Cardiac fibroblast (primary cell): ENCODE measurements at places on chromosomes 3 and 15.
A peak's percentile ranks its signal among the peaks of the same experiment; 100 is the strongest.

GRCh38 chr3:10763817-10764258 is 52.2 kb upstream of the SLC6A11 start:
- no peak for DNase-seq

DNA sequence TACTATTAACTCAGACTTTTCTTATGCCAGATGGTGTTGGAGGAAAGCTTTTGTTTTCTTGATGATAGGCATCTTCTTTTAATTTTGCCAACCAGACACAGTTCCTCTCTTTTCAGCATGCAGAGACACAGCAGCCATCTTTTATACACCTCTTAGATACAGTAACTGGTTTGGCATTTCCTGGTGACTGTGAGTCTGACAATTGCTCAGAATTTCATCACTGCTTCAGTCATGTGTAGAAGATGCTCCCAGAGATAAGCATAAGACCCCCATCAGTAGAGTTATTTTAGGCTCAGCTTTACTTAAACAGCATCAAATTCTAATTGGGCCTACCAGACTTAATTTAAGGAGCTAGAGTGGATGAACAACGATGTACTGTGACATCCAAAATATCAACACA is 779.0 kb downstream of the SQOR start:
- no peak for DNase-seq

DNA sequence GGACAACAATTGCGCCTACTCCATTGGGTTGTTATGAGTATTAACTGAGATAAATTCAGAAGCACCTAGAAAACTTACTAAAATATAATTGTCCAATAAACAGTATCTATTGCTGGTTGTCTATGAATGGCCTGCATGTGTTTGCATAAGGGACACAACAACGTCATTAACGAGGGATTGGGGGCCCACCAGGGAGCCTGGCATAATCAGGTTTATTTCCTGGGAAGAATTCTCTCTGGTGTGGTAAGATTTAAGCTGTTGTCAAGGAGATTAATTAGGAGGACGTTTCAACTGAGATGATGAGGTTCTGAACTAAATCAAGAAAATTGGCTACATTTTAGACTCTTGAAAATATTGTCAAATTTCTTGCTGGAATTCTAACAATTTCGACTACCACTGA is 176.1 kb upstream of the CDIN1 start:
- DNase-seq: no peak

- no peak for DNase-seq
These were observed 33.0 kb upstream of the ABHD17C start for GRCh38 chr15:80662129-80662528.

DNA sequence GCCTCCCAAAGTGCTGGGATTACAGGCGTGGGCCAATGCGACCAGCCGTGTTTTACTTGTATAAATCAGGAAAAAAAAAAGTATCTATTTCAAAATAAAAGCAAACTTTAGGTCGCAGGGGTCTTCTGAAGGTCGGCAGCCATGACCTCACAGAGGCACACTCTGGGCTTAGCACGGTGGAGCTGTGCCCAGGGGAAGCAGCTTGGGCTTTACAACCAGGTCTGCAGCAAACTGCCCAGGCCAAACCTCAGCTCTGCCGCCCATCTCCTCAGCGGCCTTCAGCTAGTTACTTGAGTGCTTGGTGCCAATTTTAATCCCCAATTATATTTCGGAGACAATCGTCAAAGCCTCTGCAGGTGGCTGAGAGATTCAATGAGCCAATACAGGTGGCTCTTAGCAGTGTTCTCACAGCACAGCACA is 30.1 kb downstream of the ZDHHC19 start:
- no peak for DNase-seq

GRCh38 chr15:63006032-63006878 is 36.3 kb upstream of the TPM1 start:
- no peak for DNase-seq

DNA sequence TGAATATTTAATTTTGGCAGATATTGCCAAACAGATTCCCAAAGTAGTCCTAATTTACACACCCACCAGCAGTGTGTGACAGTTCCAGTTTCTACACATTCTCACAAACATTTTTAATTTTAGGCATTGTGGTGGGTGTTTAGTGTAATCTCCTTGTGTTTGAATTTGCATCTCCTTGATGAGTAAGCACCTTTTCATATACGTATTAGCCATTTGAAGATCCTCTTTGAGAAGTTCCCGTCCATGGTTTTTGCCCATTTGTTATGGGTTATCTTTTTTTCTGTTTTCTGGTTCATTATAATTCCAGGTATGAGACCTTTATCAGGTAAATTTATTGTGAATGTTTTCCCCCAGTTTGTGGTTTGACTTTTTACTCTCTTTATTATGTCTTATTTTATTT is 2.3 kb upstream of the TM4SF19 start:
- DNase-seq: no peak

DNA sequence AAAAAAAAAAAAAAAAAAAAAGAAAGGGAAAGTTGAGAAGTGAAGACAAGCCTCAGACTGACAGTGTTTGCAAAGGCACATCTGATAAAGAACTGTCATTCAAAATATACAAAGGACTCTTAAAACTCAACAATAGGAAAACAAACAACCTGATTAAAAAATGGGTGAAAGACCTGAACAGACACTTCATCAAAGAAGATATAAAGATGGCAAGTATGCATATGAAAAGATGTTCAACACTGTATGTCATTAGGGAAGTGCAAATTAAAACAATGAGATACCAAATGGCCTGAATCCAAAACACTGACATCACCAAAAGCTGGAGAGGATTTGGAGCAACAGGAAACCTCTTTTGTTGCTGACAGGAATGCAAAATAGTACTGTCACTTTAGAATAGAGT is 48.6 kb downstream of the MCCC1 start:
- DNase-seq: no peak

GRCh38 chr3:99765042-99765942 is 52.4 kb upstream of the CMSS1 start:
- DNase-seq: peak; percentile 67

GRCh38 chr15:85044251-85044853 is 62.7 kb downstream of the PDE8A start:
- peak; percentile 81 for DNase-seq

- no peak for DNase-seq
These were observed 8.4 kb upstream of the RTP1 start for GRCh38 chr3:187188931-187189330.

DNA sequence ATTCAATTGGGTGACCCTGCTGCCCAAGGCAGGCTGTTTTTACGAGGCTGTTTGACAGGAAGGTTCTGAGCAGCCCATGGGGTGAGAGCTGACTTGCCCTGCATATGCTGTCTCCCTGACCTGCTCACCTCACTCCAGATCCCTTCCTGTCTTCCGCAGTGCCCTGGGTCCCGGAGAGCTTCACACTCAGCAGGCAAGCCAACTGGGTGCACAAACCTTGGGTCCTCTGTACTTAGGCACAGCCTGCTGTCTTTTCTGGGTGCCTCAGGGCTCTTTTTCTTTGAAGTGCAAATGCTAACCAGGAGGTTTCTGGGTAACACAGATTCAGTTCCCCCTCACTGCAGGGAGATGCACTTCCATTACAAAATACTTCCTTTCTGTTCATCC is 32.8 kb downstream of the ZXDC start:
- no peak for DNase-seq

- DNase-seq: peak; percentile 22
These were observed 22.1 kb downstream of the TYRO3 start for GRCh38 chr15:41581110-41581509.

GRCh38 chr3:135929670-135930069 is 35.9 kb upstream of the PPP2R3A start:
- DNase-seq: peak; percentile 63

DNA sequence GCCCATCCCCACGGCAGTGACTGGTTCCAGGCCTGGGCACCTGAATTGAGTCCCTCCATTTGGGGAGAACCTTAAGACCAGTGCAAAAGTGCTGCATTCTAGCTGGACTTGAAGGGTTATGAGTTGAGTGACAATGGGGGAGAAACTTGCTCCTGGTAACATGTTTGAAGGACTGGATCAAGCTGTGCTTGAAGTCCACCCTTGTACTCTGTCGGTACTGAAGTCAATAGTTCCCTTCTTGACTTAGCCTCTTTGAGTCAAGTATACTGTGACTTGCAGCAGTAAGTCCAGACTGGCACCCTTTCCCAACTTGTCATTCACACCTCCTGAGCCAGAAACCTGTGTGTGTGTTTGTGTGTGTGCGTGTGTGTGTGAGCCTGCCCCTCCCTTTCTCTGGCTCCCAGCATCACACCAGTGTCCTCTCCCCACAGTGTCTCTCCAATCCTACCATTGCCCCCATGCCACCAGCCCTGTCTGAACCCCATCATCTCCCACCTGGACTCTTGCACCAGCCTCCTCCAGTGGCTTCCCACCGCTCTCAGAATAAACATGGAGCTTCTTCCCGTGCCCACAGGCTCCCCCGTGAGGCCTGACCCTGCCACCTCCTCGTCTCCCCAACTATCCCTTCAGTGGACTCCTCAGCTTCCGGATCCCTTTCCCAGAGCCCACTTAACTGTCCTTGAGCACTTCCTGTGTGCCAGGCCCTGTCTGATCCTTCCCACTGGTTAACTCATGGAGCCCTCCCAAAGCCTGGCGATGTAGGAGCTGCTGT is 10.2 kb upstream of the FBLN2 start:
- no peak for DNase-seq

- DNase-seq: no peak
These were observed 376.1 kb downstream of the UNC13C start for GRCh38 chr15:54354341-54354740.

GRCh38 chr15:74420193-74420905 is 13.4 kb downstream of the SEMA7A start:
- DNase-seq: peak; percentile 35

GRCh38 chr3:52446631-52447511 is 2.0 kb upstream of the SEMA3G start:
- DNase-seq: peak; percentile 70

DNA sequence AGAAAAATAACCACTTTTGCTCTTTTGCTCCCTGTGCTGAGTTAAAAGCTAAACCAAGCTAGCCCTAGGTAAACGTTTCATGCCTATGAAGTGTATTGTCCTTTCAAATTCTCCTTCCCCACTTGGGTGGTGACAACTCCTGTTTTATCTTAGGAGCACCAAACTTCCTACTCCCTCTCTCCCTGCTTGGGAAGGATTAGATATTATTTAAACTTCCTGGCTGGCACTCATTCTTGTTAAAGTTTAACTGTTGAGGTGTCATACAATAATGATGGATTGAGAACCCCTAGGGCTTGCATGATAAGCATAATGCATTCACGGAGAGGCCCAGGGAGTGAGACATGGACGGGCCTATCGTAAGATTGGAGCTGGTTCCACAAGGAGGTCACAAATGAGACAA is 29.5 kb downstream of the B4GALT4 start:
- DNase-seq: no peak

DNA sequence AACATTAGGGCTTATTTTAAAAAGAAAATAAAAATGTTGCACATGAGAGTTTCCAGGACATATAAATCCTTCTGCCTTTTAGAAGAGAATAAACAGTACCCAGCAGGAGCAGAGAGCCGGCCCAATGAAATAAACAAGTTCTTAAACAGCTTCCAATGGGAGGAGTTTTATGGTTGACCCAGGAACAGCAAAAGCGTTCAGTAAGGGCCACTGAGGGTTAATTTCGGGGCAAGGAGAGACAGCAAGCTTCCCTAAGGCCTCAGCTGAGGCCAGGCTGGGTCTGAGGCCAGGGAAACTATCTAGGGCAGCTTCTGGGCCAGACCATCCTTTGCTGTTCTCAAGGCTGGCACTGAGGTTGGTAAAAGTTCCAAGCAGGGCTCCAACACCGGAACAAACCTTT is 3.4 kb downstream of the PDZRN3 start:
- peak; percentile 39 for DNase-seq

DNA sequence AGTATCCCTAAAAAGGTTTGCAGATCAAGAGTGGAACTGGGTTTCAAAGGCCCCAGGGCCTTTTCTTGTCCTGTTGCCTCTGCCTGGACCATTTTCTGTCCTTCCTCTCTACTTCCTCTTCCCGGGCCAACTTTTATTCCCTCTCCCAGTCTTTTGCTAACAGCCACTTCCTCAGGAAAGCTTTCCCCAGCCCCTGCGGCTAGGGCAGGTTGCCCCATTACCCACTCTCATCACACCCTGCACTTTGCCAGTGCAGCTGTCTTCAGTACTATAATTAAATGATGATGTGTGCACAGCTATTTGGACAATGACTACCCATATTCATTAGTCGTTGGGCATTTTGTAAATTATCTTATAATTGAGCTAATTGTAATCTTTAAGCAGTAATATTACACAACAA is 150.5 kb upstream of the THBS1 start:
- no peak for DNase-seq

DNA sequence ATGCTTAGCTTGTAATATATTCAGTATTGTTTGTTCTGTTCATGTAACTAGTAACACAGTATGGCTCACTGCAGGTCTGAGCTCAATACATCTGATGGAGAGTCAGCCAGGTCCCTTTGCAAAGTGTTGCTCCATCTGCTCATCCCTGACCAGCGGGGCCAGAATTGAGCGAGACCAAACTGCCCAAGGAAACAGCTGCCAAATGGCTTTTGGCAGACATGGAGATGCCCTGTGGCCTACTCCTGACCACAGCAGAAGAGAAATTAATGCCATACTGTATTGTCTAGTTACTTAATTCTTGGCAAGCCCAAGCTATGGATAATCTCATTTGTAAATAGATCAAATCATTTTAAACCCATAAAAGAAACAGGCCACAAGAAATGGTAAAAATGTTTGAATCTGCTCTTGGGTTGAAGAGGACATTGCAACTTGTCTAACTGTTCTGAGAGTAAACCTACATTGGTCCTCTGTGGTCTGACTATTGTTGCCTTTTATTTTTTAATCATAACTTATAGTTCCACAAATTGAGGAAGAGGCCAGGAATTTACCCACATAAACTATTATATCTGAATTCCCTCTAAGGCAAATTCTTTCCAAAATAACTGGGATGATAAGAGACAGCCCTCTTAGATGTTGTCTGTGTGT is 209.5 kb downstream of the EBLN2 start:
- DNase-seq: no peak

- peak; percentile 60 for DNase-seq
These were observed at the start of gene C3orf70 for GRCh38 chr3:185152410-185153170. Gene C3orf70 (minus strand): TSS chr3:185153060. CDS start chr3:185152823, 237 bp downstream.

GRCh38 chr3:14962762-14963161 is 15.4 kb downstream of the NR2C2 start:
- no peak for DNase-seq

DNA sequence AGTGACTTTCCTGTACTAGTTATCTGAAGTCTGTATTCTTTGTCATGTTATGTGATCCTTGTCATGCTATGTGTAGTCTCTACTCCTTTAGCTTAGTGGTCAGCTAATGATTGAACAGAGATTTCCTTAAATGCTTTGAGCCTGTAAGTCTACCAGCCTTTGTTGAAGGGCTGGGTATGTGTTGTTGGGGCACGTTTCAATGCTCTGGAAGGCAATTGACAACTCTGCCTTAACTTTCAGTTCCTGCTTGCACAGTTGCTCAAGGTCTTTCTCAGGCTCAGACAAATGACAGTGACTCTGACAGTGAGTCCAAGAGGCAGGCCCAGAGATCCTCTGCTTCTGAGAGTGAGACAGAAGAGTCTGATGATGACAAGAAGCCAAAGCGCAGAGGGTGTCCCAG is 89.3 kb downstream of the CHD2 start:
- DNase-seq: no peak

GRCh38 chr3:71219744-71220638 is 363.5 kb downstream of the FOXP1 start:
- no peak for DNase-seq

- no peak for DNase-seq
These were observed 139.1 kb upstream of the EIF1B start for GRCh38 chr3:40170395-40170794.

- peak; percentile 12 for DNase-seq
These were observed 62.9 kb downstream of the OPA1 start for GRCh38 chr3:193655831-193656433.

- DNase-seq: no peak
These were observed 448.8 kb upstream of the TPRG1 start for GRCh38 chr3:188722963-188723362.

- DNase-seq: no peak
These were observed 208.4 kb upstream of the CGNL1 start for GRCh38 chr15:57167821-57168395.
